ENCODE measurements at places on chromosomes 11 and 22. TPM values are rescaled to one million over a fixed set of nuclear protein-coding genes. Genes with fewer than 3 reads are reported as not detected.

GRCh38 chr22:22871536-22872278 lies 15.9 kb upstream of the IGLL5 start:
- no peak for DNase-seq

- no peak for DNase-seq
Measured at GRCh38 chr22:46062971-46063631, 86.1 kb upstream of the WNT7B start.

GRCh38 chr11:110785398-110785797 lies 73.2 kb upstream of the ARHGAP20 start:
- DNase-seq, result no peak

- no peak for DNase-seq
Measured at GRCh38 chr11:59901306-59901705, 22.7 kb downstream of the OOSP3 start.

Gene C22orf31
- polyA plus RNA-seq, result 0.12 TPM

Gene NDUFA6
- polyA plus RNA-seq, result 90.4 TPM

Gene ANKRD42
- 7.7 TPM for polyA plus RNA-seq

Data from AG04450 (cell line).